Caki2 (cell line): ENCODE measurements at places on chromosomes 2 and 18. TPM values are rescaled to one million over a fixed set of nuclear protein-coding genes. Genes with fewer than 3 reads are reported as not detected.
A peak's percentile ranks its signal among the peaks of the same experiment; 100 is the strongest.

- DNase-seq = no peak
Observed at GRCh38 chr2:54999182-54999581, 51.1 kb downstream of the RTN4 start.

DNA sequence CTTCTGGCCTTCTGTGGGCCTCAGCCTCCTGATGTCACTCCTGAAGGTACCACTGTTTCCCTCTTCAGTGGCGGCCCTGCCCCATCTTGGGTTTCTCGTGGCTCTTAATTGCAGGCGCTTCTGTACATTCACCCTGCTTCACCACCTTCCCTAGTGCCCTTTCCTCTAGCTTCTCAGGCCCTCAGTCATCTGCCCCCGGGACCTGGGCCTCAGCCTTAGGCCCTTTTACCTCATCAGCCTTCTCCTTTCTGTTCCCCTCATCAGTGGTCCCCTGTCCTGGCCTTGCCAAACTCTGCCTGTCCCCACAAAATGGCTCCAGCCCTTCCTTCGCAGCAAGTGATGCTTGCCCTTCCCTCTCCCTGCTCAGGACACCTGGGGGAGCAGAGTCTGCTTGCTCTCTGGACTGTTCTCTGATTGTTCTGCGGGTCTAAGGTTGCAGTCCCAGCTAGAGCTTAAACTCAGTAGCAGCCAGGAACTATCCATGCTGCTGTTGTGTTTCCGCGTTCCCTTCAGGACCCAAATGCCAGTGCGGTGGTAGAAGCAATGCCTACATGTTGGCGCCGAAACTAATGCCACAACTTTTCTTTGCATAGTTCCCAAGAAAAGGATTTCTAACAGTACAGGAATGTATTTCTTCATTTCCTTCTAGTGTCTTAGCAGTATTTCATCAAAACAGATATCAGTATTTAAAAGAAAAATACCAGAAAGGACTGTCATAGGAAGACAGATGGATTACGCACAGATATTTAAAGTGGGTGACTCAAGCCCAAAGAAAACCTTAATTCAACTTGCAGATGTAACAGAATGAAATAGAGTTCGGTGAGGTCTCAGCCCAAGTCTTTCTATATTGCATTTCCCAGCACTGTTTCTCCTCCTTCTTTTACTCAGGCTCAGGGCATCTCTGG, 7.5 kb downstream of the ASB1 start:
- no peak for DNase-seq

GRCh38 chr2:5777131-5777535, 84.9 kb downstream of the SOX11 start:
- DNase-seq = no peak

Gene UGT1A10
- total RNA-seq = not detected in 2 replicates

- DNase-seq = no peak
Observed at GRCh38 chr2:126635736-126636135, 20.2 kb upstream of the GYPC start.

DNA sequence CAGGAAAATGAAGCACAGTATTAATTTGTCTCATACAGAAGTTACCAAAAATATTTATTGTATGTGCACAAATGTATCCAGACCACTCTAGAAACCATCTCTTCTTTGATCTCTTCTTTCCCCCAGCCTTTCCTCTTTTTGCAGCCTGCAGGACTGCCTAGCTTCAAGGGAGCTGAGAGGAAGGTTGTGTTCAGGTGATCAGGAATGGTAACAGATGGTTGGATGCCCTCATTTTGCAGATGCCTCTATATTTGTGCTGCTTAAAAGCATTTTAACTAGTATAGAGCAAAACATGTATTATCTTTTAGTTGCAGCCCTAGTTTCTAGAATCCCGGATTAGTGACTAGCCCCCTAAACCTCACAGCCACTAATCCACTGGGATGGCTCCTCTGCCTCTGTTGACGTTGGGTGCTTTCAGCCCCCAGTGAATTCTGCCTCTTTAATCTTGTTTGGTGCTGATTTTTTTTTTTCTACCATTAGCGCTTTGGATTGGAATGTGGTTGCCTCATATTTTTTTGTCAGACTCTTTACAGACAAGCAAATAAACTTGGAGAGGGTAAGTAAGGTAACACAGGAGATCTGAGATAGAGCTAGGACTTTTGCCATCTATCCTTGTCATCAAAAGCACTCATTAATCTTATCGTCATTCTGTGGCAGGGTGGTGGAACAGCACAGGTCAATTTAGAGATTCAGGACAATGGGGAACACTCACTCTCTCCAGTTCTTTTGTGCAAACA, 103.8 kb upstream of the NDUFV2 start:
- DNase-seq = no peak

DNA sequence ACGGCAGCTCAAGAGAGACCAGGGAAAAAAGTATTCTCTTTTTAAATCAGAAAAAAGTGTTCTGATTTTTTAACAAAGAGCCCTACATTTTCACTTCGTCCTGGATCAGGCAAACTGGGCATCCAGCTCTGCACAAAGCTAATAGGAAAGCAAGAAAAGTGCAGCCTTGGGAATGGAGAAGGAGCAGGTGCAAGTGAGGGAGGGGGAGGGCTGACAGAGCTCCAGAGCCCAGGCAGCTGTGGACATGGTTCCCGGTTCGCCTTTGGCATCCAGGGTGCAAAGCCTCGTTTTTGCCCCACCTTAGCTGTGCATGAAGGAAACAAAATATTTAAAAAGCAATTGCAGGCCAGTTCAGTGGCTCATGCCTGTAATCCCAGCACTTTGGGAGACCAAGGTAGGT, 82.2 kb downstream of the FAM124B start:
- no peak for DNase-seq

DNA sequence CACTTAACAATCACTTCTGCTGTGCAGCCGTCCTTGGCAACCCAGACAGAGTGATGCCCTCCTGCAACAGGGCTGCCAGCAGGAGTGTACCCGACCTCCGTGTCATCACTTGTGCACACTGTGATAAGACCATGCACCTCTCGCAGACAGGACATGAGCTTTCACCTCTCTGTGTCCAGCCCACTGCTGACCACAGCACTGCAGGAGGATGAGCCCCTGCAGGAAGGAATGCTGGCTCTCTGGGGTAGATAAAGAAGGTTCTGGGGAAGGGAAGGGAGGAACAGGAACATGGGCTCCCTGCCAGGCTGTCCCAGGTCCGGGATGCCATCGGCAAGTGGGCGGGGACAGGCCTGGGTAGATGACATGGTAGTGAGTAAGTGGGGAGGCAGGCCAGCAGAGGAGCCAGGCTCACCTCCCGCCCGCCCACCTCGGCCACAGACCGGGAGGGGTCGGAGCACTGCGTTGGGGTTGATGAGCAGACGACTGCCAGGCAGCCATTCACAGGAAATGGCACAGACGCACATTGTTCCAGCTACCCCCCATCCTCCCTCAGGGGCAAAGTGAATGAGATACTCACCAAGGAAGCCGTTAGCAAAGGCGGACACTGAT, 18.6 kb upstream of the COL6A3 start:
- DNase-seq = peak; percentile 86

Gene FOXD4L1
- total RNA-seq = not detected in 2 replicates

DNA sequence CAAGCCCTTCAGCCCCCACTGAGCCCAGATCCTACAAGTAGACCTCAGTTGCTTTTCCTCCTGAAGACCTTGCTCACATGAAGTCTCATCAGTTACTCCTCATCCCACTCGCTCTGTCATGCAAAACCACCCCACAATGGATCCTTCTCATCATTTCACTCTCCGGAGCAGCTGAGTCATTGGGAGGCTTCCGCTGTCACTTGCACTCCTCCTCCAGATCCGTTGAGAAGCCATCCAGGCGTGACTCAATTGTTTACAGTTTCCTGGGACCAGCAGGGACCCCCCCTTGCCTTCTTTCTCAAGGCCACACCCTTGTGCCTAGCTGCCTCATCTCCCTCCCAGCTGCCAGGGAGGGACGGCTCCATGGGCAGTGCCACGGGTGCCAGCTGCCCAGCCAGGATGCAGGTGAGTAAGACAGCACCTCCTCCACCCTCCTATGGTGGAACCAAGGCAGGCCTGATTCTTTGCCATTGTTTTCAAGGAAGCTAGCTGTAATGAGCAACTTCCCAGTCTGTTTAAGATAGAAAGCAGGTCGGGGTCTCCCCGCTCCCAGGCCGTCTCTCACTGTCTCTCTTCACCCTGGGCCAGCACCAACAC, 16.3 kb downstream of the GPR55 start:
- DNase-seq = peak; percentile 97

DNA sequence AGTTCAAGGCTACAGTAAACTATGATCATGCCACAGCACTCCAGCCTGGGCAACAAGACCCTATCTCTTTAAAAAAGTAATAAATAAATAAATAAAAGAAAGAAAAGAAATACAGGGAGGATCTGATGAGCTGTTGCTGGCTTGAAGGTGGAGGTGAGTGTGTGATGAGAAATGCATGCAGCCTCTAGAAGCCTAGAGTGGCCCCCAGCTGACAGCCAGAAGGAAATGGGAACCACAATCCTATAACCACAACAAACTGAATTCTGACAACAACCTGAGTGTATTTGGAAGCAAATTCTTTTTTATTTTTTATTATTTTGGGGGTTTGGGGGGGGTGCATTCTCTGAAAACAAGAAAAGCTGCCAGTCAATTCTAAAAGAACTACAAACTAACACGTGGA, 14.6 kb downstream of the NOL10 start:
- DNase-seq = no peak

Gene ERBB4
- total RNA-seq = 0.10 TPM in 1 of 2 replicates, not detected in the other

- DNase-seq = no peak
Observed at GRCh38 chr2:19753314-19753713, 148.5 kb downstream of the TTC32 start.

GRCh38 chr2:238282861-238283738, 5.3 kb downstream of the PER2 start:
- no peak for DNase-seq

Gene GALR1
- total RNA-seq = not detected in 2 replicates

Gene FEV
- not detected in 2 replicates for total RNA-seq

GRCh38 chr2:45804987-45805755, 153.7 kb downstream of the PRKCE start:
- no peak for DNase-seq

DNA sequence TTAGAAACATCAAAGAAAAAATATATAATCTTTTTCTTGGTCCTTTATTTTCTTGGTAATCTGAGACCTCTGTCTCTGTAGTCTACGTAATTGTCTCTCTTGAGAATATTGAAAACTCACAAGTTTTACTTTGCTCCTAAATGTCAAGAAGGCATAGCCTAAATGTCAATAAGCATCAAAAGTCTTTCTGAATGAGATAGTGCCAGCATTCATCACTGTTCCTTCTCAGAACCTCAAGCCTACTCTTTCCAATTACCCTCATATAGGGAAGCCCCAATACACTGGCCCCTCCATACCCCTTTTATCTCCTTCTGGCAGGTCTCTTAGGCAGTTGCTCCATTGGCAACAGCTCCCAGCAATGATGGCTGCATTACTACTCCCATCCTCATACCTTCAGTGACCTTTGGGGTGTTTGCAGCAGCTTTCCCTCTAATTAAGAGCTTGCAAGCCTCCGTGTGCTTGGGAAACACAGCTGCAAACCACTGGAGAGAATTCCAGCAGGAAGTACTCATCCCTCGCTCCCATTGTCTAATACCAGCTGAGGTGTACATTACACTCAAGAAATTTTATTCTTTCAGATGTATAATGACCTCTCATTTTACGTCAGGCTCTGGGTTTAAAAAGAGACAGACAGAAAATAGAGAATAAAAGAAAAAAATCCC, 95.8 kb downstream of the KYNU start:
- DNase-seq = no peak

GRCh38 chr2:68589963-68590362, 53.4 kb upstream of the PROKR1 start:
- DNase-seq = no peak

DNA sequence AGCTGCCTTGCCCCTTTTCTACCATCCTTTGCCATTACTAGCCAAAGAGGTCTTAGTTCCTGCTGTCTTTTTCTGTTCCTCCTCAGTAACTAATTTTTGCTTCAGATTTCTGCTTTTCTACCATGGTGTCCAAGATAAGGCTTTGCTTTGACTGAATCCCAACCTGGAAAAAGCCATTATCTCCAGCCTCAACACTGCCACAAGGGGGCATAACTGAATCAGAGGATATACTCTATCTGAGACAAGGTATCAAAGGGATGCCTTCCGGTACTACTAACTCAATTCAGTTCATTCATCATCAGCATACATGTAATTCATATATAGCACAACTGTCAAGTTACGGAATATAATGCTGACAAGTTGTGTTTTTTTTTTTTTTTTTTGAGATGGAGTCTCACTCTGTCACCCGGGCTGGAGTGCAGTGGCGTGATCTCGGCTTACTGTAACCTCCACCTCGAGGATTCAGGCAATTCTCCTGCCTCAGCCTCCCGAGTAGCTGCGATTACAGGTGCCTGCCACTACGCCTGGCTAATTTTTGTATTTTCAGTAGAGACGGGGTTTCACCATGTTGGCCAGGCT, 11.4 kb downstream of the OSGEPL1 start:
- DNase-seq = peak; percentile 8

GRCh38 chr2:214311931-214312749, 98.7 kb upstream of the VWC2L start:
- no peak for DNase-seq

DNA sequence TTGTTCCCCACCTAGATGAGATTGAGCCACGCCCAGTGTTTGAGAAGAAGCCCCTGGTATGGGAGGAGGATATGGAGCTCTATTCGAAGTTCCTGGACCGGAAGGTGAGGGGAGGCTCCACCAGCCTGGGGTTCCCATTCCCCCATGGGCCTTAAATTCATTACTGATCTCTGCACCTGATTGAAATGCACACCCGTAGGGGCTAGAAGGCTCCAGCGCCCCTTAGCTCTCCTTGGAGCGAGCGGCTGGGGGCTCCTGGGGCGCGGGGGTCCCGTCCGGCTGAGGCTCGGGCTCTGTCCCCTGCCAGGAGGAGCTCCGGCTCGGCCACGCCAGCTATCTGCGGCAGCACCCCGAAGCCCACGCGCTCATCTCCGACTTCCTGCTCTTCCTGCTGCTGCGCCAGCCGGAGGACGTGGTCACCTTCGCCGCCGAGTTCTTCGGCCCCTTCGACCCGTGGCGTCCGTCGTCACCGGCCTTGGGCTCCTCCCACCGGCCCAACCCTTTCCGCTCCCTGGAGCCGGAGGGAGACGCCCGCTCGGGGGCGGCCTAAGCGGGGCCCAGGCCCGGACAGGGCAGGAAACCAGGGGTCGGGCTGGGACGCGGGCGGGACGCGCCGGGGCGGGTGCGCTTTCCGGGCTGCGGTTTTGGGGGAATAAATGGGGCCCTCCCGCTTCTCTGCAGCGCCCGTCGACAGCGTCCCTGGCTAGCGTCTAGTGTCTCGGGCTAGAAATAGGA, 10.9 kb downstream of the CATIP start:
- DNase-seq = peak; percentile 85
